ENCODE measurements at places on chromosomes 5 and 9. TPM values are rescaled to one million over a fixed set of nuclear protein-coding genes. Genes with fewer than 3 reads are reported as not detected.

The RXRA gene
- 40.0 TPM for total RNA-seq

The REEP2 gene
- total RNA-seq, result 59.2 TPM

The TAF11L10 gene
- not detected for total RNA-seq

The MORN5 gene
- total RNA-seq, result not detected

The PANK3 gene
- total RNA-seq, result 135 TPM

DNA sequence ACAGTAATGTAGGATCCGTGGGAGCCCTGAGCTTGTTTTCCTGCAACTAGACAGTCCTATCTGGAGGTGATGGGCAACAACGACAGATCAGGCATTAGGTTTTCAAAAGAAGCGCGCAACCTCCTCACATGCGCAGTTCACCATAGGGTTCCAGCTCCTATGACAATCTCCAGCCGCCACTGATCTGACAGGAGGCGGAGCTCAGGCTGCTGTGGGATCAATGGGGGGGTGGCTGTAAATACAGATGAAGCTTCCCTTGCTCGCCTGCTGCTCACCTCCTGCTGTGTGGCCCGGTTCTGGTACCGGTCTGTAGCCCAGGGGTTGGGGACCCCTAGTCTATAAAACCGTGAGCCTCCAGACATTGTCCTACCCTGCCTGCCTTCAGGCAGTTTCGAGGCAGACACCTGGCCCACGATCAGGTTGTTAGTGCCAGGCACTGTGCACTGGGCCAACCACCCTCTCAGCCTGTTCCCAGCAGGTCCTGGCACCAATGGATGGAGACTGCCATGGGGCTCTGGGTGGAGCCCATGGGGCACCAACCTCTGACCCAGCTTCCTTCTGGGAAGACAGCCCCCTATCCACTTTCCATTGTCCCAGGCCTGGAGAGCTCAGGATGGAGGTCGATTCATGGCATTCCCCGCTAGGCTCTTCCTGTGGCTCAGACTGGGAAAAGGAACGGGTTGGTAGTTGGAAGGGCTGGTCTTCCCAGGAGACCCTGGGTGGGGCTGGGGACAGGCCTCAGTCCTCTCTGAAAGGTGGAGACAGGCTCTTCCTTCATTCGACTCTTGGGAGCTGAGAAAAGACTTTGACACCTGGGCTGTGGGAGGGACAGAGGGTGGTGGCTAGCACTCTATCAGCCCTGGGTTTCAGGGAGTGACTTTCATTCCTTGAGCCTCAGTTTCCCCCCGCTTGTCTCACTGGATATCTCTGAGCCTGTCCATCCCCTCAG is 1.7 kb downstream of the ENDOG start:
- DNase-seq, result no peak

- no peak for DNase-seq
These were observed 33.1 kb downstream of the ALDH7A1 start for GRCh38 chr5:126561908-126562307.

Measured in neural crest cell (in vitro differentiated cells).